ENCODE measurements at places on chromosomes 12 and 14.

- DNase-seq: no peak
Measured at GRCh38 chr14:21069388-21070082, 569 bp upstream of the ARHGEF40 start.

GRCh38 chr12:76242813-76243550 lies 105.2 kb downstream of the BBS10 start:
- no peak for DNase-seq

GRCh38 chr14:68808696-68809480 lies 16.0 kb upstream of the ZFP36L1 start:
- DNase-seq: no peak

GRCh38 chr12:116263844-116264243 lies 13.6 kb downstream of the MED13L start:
- no peak for DNase-seq

DNA sequence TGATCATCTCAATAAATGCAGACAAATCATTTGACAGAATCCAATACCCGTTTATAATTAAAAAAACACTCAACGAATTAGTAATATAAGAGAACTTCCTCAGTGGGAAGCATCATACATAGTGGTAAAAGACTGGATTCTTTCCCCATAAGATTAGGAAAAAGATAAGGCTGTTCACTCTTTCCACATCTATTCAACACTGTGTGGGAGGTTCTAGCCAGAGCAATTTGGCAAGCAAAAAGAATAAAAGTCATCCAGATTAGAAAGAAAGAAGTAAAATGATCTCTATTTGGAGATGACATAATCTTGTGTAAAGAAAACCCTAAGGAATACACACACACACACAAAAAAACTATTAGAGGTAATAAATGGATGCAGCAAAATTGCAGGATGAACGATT lies 38.4 kb downstream of the YEATS4 start:
- no peak for DNase-seq

- DNase-seq: no peak
Measured at GRCh38 chr14:23421594-23421993, 13.5 kb upstream of the MYH6 start.

DNA sequence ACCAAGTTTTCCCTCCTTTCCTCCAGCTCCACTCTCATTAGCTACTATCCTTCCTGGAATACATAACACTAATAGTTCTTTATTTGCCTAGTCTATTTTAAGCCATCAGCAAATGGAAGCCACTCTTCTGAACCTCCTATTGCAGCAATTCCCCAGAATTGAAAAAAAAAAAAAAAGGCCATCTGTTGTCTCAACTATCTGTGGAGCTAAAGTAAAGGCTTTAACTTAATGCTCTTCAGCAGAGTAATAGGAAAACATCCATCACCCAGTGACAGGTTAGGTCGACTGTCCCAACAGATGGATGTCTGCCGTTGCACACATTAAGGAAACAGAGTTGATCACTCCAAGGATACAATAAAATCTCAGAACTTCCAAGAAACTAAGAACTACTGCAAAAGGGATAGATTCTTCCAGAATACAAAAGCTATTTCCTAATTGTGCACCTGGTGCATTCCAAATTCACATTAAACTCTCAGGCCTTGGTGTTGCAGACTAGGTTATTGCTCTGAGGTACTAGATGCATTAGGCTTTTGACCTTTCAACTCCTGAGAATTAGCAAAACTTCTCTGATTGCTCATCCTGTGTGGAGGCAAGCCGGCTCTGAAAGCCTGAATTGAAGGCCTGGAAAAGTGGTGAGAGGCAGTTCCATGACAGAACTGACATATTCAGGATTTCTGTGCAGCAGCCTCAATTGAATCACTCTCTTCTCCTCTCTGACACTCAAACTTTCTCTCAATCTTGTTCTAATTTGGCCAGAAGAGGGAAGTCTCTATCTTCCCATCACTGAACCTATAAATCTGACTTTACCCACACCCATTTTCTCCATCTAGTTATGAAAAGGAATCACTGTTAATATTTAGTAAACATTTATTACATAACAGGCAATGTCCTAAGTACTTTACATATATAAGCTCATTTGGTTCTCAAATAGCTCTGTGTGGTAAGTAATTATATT lies 238.4 kb upstream of the HMGA2 start:
- DNase-seq: no peak

DNA sequence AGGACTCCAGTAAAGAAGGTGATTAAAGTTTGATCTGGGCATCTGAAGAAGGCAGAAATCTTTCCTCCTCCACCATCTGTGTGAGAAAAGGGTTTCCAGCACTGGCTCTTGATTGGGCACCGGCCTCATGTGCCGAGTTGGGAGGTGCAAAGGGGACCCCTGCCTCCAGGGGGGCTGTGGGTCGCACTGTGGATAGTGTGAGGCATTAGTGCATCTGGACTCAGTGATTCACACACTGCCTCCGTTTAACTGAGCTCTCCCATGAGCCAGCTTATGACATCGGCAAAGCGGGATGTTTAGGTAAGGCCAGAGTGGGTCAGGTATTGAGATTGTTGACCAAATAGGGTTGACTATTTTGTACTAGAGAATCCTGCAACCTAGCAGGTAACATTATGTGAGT lies 8.9 kb downstream of the C1S start:
- DNase-seq: no peak

- no peak for DNase-seq
Measured at GRCh38 chr12:79919762-79920161, 15.1 kb downstream of the PPP1R12A start.

GRCh38 chr14:58557242-58557641 lies 80.5 kb upstream of the DACT1 start:
- DNase-seq: no peak

GRCh38 chr12:104651811-104652210 lies 195.1 kb downstream of the CHST11 start:
- no peak for DNase-seq

GRCh38 chr12:127401005-127401404 lies 866.0 kb upstream of the TMEM132C start:
- DNase-seq: no peak

DNA sequence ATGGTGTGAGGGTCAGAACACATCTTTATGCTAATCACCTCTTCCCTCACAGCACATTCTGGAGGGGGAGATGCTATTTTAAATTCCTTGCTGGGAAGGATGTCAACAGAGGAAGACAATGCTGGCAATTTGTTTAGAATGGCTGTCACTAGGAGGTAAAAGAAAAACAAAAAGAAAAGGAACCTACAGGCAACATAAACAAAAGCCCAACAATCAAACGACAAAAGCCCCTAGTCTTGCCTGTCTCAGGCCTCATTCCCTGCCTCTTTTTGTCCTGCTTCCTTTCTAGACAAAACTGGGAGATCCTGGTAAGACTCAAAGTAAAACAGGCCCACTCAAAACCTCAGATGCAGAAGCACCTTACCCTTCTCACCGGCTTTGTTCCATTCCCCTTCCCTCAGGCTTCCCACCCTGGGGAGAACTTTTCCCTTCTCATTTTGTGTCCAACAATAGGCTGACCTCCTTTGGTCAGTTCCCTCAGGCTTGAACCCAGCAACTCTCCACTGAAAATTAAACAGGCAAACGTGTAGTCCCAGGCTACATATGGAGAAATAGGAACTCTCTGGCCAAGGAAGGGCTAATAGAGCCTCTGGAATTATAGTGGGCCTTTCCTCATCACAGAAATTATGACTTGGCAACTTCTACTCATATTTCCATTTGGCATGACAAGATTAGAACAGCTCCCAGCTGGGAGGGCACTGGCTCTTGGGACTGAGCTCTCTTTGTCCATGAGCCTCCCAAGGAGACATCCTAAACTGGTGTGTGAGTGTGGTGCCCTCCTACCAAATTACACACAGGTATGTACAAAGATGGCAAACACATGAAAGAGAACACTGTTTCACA lies 193.0 kb downstream of the MON2 start:
- DNase-seq: no peak

DNA sequence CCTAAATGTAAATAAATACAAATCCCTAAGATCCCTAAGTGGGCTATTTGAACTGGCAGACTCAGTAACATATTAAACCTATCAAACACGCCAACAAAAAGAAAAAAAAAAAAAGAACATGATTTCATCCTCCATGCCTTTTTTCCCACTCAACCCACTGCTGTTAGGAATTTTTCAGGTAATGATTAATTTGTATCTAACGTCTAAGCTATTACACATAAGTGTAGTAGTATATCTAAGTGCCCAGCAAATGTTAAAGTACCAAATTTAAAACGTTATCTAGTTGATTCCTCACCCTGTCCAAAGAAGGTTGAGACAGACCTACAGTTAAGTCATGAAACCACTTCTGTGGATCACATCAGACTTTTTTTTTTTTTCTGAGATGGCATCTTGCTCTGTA lies 16.4 kb upstream of the ARID4A start:
- no peak for DNase-seq

DNA sequence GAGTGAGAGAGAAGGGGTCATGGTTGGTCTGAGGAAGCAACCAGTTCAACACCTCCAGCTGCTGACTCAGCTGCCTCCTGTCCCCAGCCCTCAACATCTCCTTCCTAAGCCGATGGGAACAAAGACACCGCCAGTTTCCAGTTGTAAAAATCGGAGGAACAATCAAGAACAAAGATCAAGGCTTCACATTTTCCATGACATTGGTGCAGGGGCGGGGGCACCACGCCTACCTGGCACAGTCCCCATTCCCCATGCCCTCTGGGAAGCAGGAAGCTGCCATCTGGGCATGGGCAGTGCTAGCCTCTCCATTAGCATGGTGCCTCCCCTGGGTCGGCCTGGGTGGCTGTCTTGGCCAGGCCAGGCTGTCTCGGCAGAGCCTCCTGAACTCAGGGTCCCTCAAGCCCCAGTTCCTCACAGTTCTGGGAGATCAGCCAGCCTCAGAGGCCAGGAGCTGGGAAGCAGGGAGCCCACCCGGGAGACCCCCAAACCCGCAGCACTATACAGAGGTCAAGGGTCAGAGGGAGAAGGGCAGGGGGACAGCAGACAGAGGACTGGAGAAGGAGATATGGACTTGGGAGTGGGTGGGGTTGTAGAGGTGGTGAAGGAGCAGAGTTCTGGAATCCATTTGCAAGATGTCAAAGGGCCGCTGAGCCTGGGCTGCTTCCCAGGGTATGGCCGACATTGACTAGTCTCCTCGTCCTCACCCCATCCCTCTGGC lies 19.6 kb upstream of the TMEM106C start:
- DNase-seq: no peak

DNA sequence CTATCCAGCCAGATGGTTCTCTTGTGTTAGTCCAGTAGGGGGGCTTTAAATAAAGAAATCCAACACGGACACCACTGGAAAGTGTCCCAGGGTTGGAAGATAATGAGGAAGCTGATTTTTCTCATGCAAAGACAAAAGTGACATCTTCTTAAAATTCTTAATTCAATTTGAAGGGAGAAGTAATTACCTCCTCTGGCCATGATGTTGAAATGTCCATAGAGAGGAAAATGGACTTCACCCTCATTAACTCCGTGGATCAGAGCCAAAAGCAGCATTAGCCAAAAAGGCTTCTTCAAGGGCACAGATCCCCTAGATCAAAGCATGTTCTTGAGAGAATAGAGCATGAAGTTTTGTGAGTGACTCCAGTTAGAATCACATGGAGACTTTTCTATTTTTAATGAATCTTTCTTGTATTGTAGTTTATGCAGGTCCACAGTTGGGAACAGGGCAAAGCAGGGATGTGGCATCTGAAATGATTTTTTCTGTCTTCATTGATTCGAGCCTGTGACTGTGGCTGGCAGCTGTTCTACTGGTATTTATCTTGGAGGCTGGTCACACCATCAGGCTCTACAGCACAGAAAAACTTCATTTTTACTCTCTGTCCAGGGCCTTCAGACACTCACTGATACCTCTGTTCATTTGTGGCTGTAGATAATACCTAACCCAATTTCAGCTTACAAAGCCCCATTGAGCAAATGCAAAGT lies 1002.5 kb downstream of the AACS start:
- no peak for DNase-seq

GRCh38 chr12:130830246-130830551 lies 8.9 kb downstream of the STX2 start:
- no peak for DNase-seq

DNA sequence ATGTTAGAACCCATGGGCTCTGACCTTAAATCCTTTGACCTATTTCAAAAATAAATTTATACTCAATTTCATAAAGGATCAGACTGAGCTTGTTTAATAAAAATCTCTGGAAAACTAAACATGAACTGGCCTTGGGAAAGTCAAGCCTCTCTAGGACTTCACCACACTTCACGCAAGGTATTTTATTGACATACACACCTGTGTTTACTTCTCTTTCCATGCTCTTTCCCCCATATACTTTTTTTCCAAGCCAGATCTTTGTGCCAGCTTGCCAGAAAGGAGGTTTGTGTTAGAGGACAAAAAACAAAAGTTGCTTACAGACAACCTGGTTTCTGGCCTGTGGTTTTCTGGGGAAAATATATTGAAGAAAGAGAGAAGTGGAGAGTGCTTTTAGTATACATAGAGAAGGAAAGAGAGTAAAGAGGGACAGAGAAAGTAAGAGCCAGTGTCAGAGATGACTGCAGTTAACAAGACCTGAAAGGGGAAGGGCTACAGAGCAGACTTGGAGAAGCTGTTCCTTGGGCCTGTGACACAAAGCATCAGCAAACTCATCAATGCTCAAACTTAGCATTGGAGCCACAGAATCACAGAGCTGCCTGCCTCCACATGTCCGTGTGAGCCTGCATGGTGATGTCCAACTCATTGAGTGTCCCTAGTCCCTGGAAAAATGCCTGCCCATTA lies 77.3 kb upstream of the TMTC2 start:
- no peak for DNase-seq

GRCh38 chr12:109098183-109098604 lies 797 bp downstream of the UNG start:
- DNase-seq: no peak

GRCh38 chr12:3456809-3457208 lies 34.2 kb upstream of the PRMT8 start:
- no peak for DNase-seq

DNA sequence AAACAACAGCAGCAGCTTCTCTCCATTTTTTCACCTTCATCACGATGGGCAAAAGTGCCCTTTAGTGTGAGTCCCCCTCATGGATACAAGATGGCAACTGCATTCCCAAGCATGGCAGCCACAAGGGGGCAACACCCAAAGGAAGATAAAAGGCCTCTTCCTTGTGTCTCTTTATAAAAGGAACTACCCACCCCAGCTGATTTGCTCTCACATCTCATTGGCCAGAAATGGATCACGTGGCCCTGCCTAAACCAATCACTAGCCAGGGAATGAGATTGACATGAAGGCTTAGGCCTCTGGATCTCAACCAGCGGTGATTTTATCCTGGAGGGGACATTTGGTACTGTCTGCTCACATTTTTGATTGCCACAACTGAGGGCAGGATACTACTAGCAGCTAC lies 21.9 kb upstream of the IFT81 start:
- DNase-seq: no peak

- DNase-seq: no peak
Measured at GRCh38 chr12:67751381-67751928, 102.9 kb downstream of the DYRK2 start.

Data from activated CD8-positive, alpha-beta memory T cell treated with anti-CD3 and anti-CD28 coated beads, Interleukin-2, amount 50 U/mL, for 4 hours (primary cell).